Activated T-helper 1 cell treated with Interleukin-2 at 50 U/mL for 16 hours (primary cell): ENCODE measurements at places on chromosomes 11 and 22.

DNA sequence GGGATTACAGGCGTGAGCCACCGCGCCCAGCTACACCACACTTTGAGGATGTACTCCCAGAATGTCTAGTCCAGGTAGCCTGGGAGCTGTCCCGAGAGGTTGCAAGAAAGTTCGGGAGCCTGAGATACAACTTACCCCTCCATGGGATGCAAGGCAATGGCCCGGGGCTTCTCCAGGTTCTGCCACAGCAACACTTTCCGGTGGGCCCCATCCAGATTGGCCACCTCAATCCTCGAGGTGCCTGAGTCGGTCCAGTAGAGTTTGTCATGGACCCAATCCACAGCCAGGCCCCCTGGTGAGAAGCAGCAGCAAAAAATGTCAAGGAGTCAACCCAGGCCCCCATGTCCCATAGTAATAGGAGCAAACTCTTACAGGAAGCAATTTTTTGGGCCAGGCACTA, 25.5 kb downstream of the LRP4 start:
- no peak for DNase-seq

DNA sequence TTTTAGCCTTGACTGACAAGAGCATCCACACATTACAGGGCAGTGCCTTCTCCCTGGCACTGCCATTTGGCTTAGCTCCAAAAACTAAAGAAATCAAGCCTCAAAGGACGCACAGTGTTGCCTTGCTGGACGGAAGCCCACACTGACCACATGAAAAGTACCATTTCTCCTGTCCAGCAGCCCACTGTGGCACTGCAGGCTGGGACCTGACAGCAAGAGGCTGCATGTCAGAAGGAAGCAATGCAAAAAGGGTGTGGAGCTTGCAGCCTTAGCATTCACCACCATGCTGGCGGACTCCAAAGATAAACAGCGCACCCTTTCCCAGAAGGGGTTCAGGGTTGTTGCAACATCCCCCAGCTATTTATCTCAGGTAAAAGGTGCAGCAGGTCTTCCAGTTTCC, 109.3 kb upstream of the BMAL1 start:
- no peak for DNase-seq

DNA sequence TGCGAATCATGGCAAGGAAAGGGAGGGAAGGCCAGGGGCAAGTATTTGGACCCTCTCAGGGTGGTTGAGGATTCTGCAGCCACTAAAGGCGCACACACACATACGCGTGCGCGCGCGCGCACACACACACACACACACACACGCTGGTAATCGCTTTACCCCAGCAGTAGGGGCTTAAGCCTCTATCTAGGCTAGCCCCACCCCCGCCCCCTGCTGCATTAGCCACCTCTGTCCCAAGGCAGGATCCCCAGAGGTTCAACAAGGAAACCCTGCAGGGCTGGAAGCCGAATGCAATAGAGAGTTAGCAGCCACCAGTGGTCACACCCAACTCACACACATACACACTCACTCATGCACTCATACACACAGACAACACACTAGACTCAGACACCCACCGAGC, 28.6 kb upstream of the ELFN2 start:
- DNase-seq, result no peak

DNA sequence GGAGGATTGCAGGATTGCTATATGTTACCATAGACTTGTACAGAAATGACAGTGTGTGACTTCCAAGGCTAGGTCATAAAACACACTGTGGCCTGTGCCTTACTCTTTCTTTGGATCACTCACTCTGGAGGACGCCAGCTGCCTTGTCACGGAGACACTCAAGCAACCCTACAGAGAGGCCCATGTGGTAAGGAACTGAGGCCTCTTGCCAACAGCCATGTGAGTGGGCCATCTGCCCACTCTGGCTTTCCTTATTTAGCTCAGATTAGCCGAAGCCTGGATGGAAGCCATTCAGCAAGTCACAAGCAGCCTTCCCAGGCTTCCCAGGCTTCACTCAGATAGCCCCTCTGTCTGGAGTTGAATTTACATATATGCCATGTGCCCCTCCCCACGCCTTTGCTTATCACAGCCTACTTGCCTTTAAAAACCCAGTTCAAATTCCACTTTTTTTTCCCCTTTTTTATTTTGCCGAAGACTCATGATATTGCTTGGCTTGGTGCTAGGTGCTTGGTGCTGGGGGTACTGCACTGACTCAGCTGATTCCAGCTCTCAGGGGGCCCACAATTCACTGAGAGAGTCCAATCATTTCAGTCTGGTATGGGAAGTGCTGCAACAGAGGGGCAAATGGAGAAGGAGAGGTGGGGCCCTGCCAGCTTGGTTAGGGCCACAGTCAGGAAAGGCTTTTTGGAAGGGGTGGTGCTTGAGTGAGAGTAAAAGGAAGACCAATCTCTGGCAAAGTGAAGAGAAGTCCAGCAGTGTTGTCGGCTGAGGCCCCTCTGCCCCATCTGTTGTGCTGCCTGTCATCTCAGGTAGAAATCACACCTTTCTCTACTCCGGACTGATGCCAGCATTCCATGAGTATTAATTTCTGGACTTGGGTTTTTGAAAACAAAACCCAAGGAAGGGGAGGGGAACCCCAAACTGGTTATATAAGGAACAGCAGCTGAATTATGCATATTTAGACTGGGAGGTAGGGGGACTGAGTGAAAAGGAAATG, 14.5 kb upstream of the P4HA3 start:
- no peak for DNase-seq

DNA sequence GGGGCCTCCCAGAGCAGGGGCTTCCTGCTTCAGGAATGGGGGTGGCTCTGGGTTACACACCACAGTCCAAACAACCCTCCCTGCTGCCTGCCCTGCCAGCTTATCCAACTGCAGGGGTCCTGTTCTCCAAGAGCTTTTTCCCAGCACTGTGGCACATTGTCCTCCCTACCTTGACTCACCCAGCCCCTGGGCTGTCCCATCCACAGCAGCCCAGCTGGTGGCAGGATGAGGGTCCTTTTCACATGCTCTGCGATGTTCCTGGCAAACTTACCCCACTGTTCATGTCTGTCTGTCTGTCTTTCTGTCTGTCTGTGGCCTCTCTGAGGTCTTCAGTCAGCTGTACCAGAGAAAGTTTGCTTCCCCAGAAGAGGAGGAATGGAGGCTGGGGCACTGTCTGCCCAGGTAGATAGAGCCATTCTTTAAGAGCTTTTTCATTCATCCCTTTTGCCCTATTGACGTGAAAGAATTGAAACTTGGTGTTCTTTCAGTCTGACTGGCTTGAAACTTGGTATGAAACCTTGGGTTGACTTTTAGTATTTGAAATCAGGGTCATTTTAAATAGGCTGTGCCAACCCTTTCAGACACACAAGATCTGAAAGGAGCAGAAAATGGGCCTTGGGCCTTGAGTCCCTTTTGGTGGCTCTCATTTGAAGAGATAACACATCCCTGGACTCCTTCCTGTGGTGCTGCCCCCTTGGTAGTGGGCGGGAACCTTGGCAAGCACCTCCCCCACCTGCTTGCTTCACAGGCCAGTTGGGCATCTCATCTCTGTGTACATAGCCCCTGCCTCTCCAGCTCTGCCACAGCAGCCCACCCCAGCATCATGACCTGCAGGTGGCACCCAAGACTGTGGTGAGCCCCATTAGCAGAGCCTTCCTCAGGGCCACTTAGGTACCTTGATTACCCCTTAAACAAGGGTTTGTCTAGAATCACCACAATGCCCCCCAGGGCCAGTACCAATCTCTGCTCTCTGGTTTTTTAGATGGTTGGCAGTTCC, 74.6 kb upstream of the SUSD2 start:
- peak; percentile 7 for DNase-seq

DNA sequence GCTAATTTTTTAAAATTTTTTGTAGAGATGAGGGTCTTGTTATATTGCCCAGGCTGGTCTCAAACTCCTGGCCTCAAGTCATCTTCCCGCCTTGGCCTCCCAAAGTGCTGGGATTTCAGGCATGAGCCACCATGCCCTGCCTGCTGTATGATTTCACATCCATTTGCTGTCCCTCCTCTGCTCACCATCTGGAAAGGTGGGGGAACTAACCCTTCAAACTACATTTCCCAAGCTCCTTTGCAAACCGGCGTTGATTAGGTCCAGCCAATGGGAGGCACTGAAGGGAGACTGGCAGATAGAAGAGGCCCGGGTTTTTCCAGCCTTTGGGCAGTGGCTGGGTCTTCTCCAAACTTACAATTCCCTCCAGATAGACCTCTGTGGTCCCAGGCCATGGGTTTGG, 19.3 kb downstream of the RFPL1 start:
- DNase-seq, result no peak
